Activated T-helper 1 cell treated with anti-CD3 and anti-CD28 coated beads, Interleukin-12 subunit alpha, Interleukin-12 subunit beta, Interleukin-2, Interleukin-4 antibody, amounts not matched to agents 30 ng/mL and 10 ng/mL and 1 ng/mL, durations not matched to agents 14 hours and 24 hours and 36 hours (primary cell): ENCODE measurements at places on chromosomes 7 and 10. TPM values are rescaled to one million over a fixed set of nuclear protein-coding genes. Genes with fewer than 3 reads are reported as not detected.

DNA sequence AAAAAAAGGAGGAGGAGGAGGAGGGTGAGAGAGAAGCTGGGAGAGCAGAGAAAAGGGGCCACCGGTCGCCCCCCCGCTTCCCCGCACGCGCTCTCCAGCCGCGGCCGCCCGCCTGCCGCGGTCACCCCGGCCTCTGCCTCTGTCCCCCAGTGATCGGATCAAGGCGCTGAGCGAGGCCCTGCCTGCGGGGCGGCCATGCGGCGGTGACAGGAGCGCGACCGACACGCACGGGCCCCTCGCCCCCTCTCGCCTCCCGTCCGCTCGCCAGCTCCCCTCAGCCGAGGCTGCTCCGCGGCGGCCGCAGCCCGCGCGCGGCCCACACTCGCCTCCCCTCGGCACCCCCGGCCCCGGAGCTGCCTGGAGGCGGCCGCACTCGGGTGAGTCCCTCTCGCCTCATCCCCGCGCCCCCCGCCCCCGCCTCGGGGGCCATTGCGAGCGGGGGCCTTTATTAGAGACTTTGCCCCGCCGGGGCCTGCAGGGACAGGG, at the start of gene GTF2I:
GTF2I (plus strand) TSS at position 27 of the 486 bp plus-strand sequence. CDS start 31,411 bp downstream, outside the sequence.
- no peak for DNase-seq

DNA sequence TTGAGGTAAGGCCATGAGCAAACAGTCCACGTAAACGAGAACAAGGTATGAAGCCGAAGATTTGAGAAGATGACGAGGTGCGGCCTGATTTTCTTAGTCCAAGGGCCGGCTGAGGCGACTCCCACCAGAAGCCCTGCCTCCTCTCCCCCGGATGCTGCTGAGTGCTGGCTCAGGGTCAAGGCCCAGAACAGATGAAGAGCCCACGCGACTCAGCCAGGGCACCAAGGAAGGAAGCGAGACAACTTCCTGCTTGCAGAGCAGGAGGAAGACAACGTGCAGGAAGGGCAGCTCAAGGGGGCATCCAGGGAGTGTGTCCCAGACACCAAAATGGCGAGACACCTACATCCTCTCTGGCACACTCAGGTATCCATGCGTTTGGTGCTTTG, 99.5 kb downstream of the CYTH3 start:
- no peak for DNase-seq

The OR9A2 gene
- total RNA-seq: not detected in 2 replicates

The WIPF3 gene
- total RNA-seq: not detected in 2 replicates

The CYTH3 gene
- total RNA-seq: 0.65 and 1.7 TPM in 2 replicates

DNA sequence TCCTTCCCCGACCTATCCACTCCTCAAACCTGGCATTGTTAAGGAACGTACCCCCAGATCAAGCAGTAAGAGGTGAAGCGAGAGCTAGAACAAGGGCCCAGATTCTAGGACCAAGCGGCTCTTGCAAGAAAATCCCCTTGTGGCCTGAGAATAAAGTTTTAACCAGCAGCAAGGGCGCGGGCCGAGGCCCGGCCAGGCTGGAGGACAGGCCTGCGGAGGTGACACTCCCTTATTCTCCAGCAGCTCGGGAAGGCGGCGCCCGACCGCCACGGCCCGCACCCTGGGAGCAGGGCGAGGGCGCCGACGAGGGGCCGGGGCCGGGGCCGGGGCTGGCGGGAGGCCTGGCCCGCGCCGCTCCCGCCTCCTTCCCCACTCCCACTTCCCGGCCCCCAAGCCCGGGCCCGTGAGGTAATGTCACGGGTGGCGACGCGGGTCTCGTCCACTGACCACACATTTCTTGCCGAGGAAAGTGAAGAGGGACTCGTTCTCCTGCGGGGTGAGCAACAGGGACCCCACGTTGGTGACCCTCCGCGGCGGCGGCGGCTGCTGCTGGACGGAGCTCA, 551 bp downstream of the WASL start:
- DNase-seq: peak; percentile 24

GRCh38 chr10:6185039-6185716, 17.6 kb upstream of the PFKFB3 start:
- DNase-seq: no peak

DNA sequence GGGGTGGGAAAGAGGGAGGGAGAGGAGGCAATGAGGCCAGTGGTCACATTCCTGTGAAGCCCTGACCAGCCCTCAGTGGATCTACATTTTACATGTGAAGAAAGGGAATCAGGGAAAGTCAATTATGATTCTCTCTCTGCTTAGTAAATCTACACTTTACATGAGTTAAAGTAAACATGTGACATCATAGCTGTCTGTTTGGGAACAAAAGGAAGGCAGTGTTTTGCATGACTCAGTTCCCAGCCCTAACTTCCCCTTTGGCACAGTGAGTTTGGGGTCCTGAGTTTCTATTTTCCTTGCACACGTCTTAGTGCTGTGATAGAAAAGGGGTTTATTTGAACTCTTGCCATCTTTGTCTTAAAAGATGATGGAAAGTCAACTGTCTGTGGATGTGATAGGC, 615.1 kb downstream of the SDK1 start:
- DNase-seq: no peak

- DNase-seq: no peak
Measured at GRCh38 chr10:114704679-114705078, 46.6 kb upstream of the ABLIM1 start.

The CHRM2 gene
- total RNA-seq: not detected in 2 replicates

- no peak for DNase-seq
Measured at GRCh38 chr7:107387573-107388219, 82.2 kb upstream of the GPR22 start.

DNA sequence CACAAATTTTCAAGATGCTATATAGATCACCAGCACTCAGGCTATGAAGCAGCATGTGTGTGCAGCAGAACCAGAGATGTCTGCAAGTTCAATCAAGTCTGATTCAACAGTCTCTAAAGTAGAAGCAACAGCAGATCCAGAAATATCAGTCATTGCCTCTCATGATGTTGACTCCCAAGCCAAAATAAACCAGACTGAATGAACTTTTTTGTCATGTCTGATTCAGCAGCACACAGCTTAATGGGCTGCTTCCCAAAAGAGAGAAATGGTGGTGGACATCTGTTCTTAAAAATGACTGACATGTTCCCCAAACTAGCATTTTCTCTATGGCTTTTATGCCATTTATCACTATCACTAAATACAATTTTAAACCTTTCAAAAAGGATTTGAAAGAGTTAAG, 53.8 kb downstream of the TMEM26 start:
- DNase-seq: no peak

The H2BK1 gene
- not detected in 2 replicates for total RNA-seq

DNA sequence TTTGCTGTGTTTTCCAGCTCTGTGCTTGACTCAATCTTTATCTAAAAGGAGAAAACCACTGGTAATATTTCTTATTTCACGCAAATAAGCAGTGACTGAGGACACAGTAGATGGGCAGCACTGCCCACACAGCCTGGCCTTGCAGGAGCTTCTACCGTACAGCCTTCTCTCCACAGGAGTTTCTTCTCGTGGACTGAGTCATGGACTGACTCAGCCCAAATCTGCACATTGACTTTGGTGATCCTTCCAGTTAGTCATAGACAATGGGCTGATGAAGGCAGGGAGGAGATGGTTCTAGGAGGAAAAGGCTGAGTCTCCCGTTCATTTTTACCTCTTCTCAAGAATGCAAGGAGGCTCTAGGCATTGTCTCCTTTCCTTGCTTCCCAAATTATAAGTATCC, 200.7 kb downstream of the RAPGEF5 start:
- no peak for DNase-seq

GRCh38 chr10:77357611-77358310, 279.8 kb downstream of the KCNMA1 start:
- DNase-seq: no peak

The C7orf33 gene
- not detected in 2 replicates for total RNA-seq
